ENCODE measurements at places on chromosomes 11 and 22.

DNA sequence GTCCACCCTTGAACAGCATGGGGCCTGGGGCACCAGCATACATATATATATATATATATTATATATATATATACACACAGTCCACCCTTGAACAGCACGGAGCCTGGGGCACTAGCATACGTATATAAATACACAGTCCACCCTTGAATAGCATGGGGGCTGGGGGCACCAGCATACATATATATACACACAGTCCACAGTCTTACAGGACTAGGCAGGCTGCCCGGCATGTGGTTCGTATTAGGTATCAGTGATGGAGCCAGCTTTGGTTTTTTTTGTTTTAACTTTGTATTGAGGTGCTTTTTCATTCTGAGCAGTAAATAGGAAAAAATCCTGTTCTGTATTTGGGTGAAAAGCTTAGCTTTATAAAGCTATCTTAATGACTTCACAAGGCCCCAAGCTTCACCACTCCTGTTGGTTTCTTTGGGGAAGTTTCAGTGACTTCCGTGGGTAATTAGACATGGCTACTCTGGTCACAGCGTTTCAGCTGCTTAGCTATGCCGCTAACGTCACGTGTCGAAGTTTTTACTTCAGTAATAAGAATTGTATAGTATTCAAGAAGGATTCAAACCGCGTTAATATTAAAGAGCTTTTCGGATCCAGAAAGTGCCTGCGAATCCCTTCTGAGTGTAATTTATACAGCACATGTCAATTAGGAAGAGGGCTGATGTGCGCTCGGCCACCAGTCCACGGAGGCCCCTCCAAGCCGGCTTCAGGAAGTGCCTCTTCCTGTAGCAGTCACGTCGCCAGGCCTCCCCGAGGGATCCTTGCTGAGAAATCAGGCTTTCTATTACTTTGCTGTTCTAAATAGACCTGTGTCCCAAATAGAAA lies 179.7 kb downstream of the TBC1D22A start:
- peak; percentile 67 for DNase-seq

DNA sequence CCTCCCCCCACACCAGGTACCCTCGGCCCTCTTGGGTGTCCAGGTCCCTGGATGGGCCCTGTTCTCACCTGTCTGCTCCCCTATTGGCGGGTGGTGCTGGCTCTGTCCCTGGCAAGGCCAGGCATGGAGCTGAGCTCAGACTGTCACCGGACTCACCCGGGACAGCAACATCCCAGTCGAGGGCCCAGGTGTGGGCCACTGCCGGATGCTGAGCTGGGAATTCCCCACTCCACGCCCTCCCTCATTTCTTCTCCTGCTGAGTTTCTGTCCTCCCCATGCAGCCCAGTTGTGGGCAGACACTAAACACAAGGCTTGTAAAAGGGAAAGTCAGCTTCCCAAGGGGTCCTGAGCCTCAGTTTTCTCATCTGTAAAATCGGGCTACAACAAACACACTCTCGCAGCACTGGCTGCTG lies 2.0 kb upstream of the AP5B1 start:
- no peak for DNase-seq

GRCh38 chr11:69818603-69819441 lies at the start of gene FGF3:
Gene FGF3, minus strand, starts transcription at chr11:69819416. Its CDS starts 483 bp downstream, at chr11:69818933.
- no peak for DNase-seq

DNA sequence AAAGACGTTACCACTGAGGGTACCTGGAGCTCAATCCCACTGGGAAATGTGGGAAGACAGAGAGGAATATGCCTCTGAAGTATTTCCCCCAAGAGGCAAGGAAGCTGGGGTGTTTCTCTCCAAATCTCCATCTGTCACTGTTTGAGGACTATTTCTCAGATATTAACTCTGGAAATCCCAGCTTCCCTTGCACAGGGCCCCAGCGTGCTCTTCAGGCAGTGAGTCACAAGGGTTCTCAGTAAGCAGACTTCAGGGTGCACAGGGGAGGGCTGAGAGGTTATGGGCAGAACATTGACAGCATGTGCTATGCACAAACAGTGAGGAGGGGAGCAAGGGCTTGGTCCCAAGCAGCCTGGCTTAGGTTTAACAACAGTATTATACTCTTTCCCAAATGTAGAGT lies 60.9 kb upstream of the EED start:
- no peak for DNase-seq
